Left ventricle myocardium inferior (tissue), 1 donor: ENCODE measurements at places on chromosomes 6 and 20. TPM values are rescaled to one million over a fixed set of nuclear protein-coding genes. Genes with fewer than 3 reads are reported as not detected.

HLA-DRB1 gene
- 26.4 TPM for total RNA-seq

TSPO2 gene
- total RNA-seq = not detected

PNPLA1 gene
- total RNA-seq = not detected

DEFB128 gene
- not detected for total RNA-seq

DNA sequence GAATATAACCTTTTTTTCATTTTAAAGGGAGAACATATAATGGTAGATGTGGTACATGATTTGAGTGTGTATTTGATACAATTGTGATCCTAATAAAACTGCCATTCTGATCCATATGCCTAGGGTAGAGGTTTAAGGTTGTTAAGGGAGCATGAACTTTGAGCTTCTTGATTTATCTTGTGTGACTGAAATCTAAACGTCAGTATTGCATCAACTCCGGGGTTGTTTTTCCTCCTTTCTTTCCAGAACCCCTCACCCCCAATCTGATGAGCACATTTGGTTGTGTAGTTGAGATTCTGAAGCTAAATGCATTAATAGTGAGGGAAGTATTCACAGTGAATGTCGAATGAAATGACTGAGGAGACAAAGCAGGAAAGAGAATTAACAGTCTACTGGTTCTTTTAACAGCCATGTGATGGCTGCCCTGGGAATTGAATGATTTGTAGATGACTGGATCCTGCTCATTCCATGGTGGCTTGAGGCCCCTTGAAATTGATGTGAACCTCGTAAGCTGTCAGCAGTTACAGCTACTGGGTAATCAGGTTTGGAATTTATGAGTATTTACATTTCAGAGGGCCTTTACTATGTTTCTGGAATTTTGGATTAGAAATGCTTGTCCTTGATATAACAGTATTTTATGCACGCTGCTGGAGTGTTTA is 44.8 kb downstream of the FARS2 start:
- H3K4me1 ChIP-seq = peaks cover 14% of the 10 kb centered on the region
- H3K27me3 ChIP-seq = no peaks in the 10 kb centered on the region
- DNase-seq = no peak
- no peak overlapping the region for H3K4me3 ChIP-seq

DNA sequence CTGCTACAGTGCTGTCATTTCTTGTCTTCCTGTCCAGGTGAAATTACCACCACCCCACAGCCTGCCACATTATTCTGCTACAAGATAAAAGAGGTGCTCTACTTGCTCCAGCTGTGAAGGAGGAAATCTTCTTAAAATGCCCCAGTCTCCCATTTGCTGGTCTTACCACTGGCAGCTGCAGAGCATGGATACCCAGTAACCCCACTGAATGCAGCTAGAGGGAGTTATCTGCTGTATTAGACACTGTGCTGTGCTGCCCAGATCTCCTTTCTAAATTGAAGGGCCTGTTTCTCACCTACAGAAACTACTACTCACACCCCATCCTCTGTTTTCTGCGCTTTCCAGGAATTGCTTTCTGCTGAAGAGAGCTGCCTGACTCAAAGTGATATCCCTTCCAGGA is 517.8 kb downstream of the PKHD1 start:
- no peak overlapping the region for H3K27ac ChIP-seq
- no peaks in the 10 kb centered on the region for H3K4me1 ChIP-seq
- no peak for DNase-seq
- H3K4me3 ChIP-seq = no peak overlapping the region
- no peaks in the 10 kb centered on the region for H3K36me3 ChIP-seq
- H3K27me3 ChIP-seq = no peaks in the 10 kb centered on the region

DNA sequence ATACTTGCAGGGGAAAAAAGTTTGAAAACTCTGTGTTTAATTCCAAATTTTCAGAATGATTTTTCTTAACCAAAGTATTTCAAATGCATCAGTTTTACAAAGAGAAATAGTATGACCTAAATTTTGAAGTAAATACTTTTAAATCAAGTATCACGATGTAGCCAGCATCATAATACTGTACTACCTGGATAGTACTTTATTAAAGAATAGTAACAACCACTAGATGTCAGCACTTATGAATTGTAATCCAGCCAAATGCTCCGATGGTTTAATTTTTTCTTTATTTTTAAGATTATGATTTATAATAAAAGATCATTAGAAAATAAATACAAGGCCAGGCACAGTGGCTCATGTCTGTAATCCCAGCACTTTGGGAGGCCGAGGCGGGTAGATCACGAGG is 37.2 kb upstream of the HACE1 start:
- H3K27ac ChIP-seq = no peak overlapping the region
- H3K4me3 ChIP-seq = no peak overlapping the region
- no peak for DNase-seq

DNA sequence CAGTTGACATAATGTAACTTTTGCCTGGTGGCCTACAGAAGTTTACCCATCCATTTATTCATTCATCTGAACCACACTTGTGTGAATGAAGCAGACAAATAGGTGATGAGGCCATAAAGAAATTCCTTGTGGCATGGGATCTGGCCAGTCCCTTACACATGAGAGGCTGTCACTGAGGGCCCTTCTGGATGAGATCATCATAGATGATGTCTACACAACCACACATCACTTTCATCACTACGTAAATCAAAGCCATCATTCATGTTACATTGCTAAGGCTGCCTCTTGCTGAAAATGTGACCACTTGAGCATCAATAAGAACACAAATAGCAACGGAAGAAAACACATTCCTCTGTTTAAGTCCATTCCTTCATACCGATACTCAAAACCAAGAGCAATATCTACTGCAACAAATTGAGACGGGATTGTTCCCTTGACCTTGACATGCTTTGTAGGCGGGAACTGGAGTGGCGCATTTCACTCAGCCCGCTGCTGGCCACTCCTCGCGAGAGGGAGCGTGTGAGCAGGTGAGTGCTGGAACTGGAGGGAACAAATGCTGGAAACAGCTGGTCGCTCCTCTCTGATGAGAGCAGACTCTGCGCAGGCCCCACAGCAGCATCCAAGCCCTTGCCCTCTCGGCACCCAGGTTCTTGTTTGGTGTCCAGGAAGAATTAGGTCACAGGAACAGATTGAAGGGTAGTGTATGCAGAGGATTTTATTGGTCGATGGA is 49.3 kb downstream of the FAM50B start:
- H3K4me1 ChIP-seq = peaks cover 12% of the 10 kb centered on the region
- H3K36me3 ChIP-seq = no peaks in the 10 kb centered on the region
- DNase-seq = no peak

- H3K4me1 ChIP-seq = peaks cover 14% of the 10 kb centered on the region
- no peak overlapping the region for H3K27ac ChIP-seq
- no peaks in the 10 kb centered on the region for H3K27me3 ChIP-seq
- DNase-seq = no peak
- no peaks in the 10 kb centered on the region for H3K36me3 ChIP-seq
- H3K4me3 ChIP-seq = no peak overlapping the region
These were observed 615.0 kb downstream of the C6orf118 start for GRCh38 chr6:164694386-164694785.

DNA sequence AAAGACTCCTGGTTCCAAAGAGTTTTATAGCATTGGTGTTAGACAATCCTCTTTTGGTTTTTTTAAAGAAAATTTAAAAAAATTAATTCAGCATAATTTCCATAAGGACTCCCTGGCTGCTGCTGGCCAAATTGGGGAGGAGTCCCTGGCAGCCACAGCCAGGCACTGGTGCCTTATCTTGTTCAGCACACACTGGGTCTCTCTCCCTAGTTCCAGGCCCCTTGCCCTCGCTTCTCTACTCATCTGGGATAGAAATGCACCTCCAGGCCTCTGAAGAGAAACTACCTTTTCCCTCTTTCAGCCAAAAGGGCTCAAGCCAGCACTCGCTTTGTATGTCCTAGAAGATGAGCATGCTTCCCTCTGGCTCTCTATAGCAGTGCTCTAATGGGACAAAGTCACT is 13.4 kb upstream of the MAPK13 start:
- H3K27me3 ChIP-seq = no peaks in the 10 kb centered on the region
- peaks cover 2% of the 10 kb centered on the region for H3K36me3 ChIP-seq
- no peak for DNase-seq
- peaks cover 22% of the 10 kb centered on the region for H3K4me1 ChIP-seq
- no peak overlapping the region for H3K27ac ChIP-seq

DNA sequence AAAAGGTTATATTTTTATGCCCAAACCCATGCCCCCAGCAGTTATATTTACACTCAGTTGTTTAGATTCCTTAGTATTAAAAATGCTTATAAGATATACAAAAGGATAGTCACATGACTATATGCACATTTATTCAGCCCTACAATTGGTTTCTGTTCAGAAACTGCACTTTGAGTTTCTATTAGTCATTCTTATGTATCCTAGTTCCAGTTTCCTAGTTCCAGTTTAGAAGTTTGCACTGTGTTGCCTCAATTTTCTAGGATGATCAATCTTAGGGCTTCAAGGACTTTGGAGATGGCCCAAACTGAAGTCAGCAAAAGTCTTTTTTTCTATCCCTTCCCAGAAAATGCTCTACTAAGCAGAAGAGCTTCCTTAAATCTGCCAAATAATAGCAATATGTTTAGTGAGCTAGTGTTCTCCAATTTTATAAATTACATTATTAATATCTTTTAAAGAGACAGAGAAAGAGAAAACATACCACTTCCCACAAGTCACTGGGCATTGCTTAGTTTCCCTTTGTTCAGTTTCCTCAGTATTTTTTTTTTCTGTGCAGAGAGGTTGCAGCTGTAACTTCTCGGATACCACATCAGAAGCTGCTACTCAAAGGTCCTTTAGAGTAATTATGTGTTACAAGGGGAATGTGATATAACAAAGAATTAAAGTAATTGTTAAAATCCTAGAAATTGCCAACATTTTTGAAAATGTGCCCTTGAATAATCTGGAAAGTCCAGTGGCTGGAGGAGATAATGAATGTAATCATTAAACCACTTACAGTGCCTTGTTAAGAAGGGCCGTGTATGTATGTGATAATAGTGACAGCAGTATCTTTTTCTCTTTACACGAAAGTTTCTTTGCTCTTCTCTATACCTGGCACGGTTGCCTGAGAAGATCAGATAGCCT is 138.8 kb downstream of the KHDRBS2 start:
- no peak for DNase-seq
- H3K27ac ChIP-seq = no peak overlapping the region
- no peaks in the 10 kb centered on the region for H3K27me3 ChIP-seq
- H3K4me1 ChIP-seq = no peaks in the 10 kb centered on the region
- no peaks in the 10 kb centered on the region for H3K36me3 ChIP-seq

- no peaks in the 10 kb centered on the region for H3K36me3 ChIP-seq
- no peaks in the 10 kb centered on the region for H3K4me1 ChIP-seq
- DNase-seq = peak; percentile 73
- H3K27me3 ChIP-seq = peaks cover 54% of the 10 kb centered on the region
- H3K4me3 ChIP-seq = no peak overlapping the region
These were observed 82.9 kb upstream of the FOXP4 start for GRCh38 chr6:41463062-41463930.

DNA sequence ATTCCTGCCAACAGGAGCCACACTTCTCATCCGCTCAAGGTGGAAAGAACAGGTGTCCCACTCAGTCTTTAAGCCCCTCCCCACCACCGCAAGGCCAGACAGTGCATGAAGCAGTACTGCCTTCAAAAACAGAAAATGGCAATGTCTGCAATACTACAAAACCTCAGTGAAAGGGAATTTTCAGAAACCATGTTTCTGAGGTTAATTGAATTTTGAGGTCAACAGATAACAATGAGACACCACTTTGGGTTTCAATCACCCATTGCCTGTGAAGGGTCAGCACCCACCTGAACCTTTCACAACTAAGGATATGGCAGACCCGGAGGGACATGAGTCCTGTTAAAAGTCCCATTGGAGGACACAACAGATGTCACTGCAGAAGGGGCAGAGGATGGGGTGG is 13.0 kb downstream of the ZC3H12D start:
- H3K4me3 ChIP-seq = no peak overlapping the region
- H3K36me3 ChIP-seq = no peaks in the 10 kb centered on the region
- DNase-seq = no peak
- peaks cover 31% of the 10 kb centered on the region for H3K27me3 ChIP-seq

- peaks cover 100% of the 10 kb centered on the region for H3K4me1 ChIP-seq
- H3K36me3 ChIP-seq = peaks cover 7% of the 10 kb centered on the region
- H3K27ac ChIP-seq = peak overlapping the region; percentile 99
- no peaks in the 10 kb centered on the region for H3K27me3 ChIP-seq
These were observed 7.4 kb downstream of the STK35 start for GRCh38 chr20:2108987-2109386.

DNA sequence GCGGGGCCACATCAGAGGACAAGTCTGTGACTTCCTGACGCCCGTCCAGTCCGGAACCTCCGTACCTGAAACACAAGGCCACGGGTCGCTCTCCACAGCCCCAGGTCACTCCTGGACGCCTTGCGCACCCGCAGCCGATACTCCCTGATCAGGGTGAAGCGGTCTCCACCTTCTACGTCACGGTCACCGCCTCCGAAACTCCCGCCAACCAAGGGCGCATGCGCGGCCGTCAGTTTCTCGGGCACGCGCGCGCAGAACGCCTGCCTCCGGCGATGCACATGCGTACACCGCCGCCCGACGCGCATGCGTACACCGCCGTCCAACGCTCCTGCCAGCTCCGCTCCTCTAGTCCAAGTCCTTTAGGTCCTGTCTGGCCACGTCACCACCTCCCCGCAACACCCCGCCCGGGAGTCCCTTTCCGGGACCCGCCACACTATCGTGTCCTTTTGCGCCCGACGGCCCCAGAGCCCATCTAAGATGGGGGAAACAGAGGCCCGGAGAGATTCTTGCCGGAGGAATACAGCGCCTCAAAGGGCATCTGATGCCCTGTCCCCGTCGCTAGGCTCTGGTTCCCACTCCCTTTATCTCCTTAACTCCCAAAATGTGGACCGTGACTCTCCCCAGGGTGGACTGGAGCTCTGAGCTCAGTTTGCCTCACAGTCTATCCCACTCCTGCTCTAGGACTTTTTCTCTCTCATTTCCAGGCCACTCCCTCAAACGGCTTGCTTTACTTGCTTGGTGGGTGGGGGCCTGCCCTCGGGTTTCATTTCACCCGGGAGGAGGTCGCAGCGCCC is at the start of gene DSN1:
Gene DSN1, minus strand, starts transcription at position 167 of the 794 bp plus-strand sequence. CDS start 2,305 bp downstream, outside the sequence.
- H3K4me3 ChIP-seq = peak within 1 kb of the TSS; percentile 76
- DNase-seq = peak; percentile 99
- peaks cover 42% of the 10 kb centered on the region for H3K4me1 ChIP-seq
- H3K27me3 ChIP-seq = no peaks in the 10 kb centered on the region
- no peaks in the 10 kb centered on the region for H3K36me3 ChIP-seq
- peak within 1 kb of the TSS; percentile 96 for H3K27ac ChIP-seq

DNA sequence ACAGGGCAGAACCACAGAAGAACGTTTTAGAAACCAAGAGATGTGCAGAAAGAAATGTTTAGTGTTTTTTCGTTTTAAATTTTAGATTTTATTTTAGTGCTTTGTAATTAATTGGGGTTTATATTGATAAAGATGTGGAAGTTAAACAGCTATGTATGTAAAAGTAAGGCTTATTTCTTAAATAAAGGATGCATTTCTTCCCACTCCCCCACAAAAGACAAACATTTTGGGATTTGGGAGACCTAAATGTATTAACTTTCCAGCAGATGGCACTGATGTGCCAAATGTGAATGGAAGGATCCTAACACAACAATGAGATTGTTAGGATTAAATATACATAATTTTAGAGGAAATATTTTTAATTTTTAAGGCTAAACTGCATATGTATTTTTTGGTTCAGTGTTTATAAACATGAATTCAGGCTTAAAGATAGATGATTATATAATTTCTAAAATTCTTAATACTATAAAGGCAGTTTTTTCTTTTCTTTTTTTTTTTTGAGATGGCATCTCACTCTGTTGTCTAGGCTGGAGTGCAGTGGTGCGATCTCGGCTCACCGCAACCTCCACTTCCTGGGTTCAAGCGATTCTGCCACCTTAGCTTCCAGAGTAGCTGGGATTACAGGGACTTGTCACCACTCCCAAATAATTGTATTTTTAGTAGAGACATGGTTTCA is 12.0 kb downstream of the PFDN4 start:
- no peak for DNase-seq
- no peak overlapping the region for H3K4me3 ChIP-seq
- H3K27ac ChIP-seq = no peak overlapping the region
- H3K27me3 ChIP-seq = no peaks in the 10 kb centered on the region
- H3K4me1 ChIP-seq = peaks cover 30% of the 10 kb centered on the region
